Central memory CD4-positive, alpha-beta T cell (primary cell): ENCODE measurements at places on chromosomes 11 and 22.

- peak; percentile 22 for DNase-seq
Observed at GRCh38 chr11:43852057-43852636, 28.5 kb upstream of the ALKBH3 start.

DNA sequence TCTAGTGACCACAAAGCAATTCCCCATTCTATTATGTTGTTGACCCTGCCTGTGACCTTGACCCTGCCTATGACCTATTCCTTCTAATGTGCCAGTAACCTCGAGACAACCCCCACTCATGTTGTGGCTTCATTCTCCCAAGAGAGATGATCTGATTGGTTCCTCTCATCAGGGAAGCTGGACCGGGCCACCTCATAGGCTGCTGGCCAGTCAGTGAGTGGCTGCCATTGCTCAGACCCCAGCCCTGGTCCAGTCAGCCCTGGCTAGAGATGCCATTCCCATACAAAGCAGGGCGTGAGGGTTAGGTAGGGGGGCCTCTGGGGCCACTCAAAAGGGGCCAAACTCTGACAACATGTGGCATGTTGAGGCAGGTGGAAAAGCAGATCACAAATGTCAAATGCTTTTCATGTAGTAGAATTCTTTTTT lies 11.9 kb downstream of the SLC29A2 start:
- no peak for DNase-seq

GRCh38 chr22:24247011-24247507 lies 2.2 kb upstream of the GGT5 start:
- no peak for DNase-seq

DNA sequence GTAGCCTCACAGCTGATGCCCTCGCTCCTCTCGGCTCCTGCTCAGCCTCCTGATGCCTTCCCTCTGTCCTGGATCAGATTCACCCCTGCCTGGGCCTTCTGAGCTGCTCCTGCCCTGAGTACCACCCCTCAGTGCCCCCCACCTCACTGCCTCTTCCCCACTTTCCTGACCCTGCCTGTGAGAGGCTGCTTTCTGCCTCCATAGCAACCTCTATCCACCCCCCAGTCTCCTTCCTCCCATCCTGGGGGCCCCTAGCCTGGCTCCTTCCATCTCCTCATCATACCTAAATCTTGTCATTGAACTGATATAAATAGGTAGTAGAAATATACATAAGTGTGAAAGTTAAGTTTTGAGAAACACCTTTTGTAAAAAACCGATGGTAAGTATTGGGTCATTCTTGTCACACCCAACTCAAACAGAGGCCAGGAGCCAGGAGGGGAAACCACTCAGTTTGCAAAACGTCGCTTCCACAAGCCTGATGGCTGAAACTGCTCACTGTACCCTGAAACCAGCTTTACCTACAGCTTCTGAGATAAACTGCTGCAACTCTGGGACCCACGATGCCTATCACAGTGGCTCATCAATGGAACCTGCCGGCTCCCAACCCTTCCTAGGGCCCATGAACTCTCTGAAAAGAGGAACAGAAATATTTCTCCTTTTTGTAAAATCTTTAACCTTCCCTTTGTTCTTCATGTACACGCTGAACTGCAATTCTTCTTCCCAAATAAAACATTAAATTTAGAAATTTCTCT lies 4.8 kb upstream of the APOBEC3H start:
- DNase-seq: no peak

DNA sequence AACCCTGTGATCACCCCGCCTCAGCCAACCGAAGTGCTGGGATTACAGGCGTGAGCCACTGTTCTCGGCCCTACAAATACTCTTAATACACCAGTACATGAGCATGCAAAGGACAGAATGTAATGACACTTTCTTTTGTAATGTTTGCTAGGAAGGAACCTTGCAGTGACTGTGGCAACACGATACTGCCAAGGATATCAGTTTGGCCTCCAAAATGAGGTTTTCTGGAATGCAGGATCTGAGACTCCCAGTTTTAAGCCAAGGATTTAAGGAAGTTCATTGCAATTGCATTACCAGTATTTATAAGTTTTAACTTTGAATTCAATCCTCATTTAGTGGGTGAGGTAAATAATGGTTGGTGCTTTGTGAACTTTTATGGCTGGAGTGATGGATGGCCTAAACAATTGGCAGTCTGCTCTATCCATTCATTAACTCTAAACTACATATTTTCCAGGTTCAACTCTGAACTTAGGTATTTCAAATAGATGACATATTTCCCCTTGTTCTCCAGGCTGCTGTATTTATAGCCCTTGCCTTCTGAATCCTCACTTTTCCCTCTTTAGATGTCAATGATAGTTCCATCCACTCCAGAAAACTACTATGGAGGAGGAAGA lies 330.3 kb downstream of the C11orf87 start:
- no peak for DNase-seq

- no peak for DNase-seq
Observed at GRCh38 chr11:122209619-122210366, 93.8 kb upstream of the BLID start.

DNA sequence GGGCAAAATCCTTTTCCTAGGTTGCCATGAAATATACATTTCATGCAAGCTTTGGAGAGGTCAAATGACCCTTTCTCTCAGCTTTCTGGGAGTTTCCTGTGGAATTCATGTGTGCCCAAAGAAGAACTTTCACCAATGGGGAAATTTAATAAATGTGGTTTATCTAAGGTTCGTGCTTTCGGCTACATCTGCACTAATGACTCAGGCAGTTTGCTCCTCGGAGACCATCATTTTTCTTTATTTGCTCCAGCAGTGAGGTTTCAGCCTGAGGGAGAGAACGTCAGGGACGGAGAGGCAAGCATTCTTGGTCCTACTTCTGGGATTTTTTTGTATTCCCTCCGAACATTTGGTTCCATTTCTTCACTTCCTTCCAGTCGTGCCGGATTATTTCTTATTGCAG lies 85.2 kb downstream of the FLI1 start:
- DNase-seq: no peak

DNA sequence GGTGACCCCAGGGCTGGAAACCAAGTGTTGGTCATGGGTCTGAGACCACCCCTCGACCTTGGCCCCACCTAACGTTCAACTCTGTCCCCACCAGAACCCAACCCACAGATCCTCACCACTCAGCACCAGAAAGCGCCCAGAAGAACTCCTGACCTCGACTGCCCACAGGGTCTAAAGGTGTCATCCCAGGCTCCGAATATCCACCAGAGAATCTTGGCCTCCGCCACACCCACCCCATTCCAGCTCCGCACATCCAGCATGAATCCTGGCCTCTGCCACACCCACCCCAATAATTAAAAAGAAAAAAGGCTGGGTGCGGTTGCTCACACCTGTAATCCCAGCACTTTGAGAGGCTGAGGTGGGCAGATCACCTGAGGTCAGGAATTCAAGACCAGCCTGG lies 1.3 kb downstream of the CERK start:
- DNase-seq: no peak

DNA sequence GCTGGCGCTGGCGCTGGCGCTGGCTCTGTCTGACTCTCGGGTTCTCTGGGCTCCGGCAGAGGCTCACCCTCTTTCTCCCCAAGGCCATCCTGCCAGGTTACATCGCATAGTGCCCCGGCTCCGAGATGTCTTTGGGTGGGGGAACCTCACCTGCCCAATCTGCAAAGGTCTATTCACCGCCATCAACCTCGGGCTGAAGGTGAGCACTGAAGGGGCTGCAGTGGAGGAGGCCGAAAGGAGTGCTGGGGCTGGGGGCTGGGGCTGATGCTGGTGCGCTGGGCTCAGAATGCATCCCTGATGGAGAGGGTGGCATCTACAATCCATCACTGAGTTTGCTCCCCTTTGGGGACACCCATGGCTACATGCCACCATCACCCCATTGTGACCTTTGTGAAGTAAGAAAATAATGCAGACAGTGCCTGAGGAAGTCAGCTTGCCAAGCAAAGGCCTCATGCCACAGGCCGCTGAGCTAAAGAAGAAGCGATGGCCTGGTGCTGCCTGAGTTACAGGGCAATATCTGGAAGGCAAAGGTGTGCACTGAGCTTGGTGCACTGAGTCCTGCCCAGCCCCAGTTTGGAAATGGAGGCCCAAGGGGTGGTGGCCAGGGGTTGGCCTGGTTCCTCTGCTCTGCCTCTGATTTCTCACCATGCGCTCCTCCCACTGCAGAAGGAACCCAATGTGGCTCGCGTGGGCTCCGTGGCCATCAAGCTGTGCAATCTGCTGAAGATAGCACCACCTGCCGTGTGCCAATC lies 620 bp downstream of the SMPD1 start:
- no peak for DNase-seq

DNA sequence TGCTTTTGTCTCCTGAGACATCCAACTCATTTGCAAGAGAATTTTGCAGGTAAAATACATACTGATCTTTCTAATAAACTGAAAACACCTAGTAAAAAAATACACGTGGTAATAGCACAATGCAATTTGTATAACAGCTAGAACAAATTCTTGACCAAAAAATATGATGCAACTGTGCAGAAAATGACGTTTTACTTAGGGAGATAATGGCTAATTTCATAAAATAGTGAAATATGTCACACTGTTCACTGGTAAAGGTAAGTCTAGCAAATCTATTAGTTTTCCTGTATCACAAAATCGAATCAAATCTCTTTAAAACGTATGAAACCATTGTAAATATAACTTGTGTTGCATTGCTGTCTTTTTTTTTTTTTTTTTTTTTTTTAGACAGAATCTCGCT lies 130.0 kb downstream of the VPREB1 start:
- DNase-seq: no peak

DNA sequence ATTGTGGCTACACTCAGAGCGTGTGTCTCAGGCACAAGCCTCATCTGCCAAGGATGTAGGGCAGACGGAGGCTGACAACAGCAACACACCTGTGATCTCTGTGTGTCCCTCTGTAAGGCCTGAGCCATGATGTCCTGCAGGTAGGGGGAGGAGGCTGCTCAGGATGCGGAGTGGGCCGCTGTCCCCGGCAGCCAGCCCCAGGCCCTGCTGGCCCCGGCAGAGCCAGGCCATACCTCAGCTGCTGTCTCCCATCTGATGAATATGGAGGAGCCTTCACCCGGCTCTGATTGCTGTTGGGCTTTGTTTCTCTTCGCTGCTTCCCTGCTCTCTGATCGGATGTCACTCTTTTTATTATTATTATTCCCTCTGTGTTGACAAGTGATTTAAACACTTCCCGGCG lies 83.6 kb upstream of the NCAM1 start:
- no peak for DNase-seq

DNA sequence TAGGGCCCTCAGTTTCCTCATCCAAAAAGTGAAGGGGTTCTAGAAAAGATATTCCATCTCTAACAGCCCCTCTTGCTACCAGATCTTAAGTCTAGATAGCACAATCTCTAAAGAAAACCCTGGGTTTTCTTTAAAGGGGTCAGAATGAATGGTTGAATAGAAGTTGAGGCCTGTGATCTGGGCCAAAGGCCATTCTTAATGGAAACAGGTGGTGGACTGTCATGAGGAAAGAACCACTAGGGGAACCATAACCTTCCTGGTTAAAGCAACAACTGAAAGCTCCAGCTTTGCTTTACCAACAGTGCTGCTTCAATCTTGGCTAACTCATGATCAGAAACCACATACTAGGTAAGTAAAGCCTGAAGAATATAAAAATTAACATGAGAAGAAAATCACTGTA lies 1.8 kb downstream of the CELF1 start:
- DNase-seq: no peak

DNA sequence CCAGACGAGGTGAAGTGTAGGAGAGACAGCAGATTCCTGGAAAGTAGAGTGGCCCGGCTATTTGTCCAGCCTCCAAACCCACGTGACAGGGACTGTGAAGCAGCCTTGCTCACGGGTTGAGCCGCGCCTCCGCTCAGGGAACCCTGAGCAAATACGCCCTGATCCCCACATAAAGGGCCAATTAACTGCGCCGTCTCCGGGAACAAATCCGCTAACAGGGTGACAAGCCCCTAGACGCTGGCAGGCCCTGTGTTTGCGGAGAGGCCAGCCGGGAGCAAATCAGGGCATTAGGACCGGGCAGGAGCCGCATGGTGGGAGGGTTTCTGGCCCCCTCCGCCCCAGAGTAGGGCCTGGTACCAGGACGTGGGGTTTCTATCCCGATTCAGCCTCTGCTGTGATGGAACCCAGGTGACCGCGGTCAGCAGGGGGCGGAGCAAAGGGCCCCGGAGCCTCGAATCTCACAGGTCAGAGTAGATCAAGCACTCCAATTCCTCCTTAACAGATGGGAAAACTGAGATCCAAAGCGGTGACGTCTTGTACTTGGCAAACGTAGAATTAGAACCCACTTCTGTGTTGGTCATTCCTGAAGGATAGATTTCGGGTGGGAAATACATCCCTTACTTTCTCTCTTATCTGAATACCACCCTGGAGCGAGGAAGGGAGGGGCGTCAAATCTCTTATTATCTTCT lies 2.0 kb upstream of the ROBO3 start:
- DNase-seq: no peak

GRCh38 chr22:45511847-45512261 lies 9.2 kb downstream of the FBLN1 start:
- no peak for DNase-seq

- DNase-seq: no peak
Observed at GRCh38 chr11:86523738-86524619, 148.4 kb downstream of the ME3 start.

DNA sequence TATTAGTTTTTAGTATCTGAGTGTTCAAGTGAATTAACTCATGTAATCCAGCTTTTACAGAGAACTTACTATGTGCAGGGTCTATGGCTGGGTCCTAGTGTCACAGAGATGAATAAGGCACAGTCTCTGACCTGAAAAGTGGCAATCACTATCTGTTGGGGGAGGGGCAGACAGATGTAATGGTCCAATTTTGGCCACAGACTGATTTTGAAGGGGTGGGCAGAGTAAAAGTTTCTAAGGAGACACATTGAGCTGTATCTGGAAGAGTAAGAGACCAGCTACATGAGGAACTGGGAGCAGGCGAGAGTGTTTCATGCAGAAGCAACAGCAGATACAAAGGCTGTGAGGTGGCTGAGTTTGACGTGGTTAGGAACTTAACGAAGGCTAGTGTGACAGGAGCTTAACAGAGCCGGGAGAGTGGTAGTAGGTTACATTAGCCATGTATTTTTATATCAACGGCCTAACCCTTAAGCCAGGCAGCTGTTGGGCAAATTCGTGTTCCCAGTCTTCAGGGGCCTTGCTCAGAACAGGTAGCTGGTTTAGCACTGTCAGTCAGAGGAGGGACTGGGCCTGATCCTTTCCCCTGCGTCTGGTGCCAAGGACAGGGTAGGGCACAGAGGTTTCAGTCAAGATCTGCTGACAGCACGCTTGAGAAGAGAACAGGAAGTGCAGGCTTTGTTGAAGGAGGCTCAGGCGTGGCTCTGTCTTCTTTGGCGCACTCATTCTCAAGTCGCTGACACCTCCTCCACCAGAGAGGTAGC lies 1.4 kb upstream of the STIM1 start:
- DNase-seq: peak; percentile 82

DNA sequence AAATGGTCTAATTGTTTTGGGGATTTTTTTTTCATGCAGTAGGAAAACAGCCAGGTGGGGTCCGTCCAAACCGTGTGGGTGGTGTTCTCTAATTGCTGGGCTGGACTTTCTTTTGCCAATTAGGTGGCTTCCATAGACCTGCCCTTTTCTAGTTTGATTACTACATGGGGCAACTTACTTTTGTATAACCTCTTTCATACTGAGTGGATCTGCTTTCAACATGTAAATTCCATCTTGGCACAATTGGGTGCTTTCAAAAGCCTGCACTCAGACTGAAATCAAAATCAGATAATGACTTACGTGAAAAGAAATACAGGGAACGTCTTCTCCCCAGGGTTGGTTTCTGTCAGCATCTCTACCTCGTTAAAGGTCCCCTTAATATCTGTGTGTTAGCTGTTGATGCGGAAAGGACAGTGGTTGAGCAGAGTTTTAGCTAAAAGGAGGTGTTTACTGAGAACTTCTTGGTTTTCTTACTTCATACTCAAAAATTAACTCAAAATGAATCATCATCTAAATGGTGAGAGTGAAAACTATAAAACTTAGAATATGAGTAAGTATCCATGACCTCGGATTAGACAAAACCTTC lies 72.1 kb downstream of the BARX2 start:
- DNase-seq: no peak
